NCI-H1930 (cell line): ENCODE measurements at places on chromosomes 1 and 21.

GRCh38 chr1:229410370-229410691 is 23.6 kb downstream of the ACTA1 start:
- DNase-seq, result no peak

GRCh38 chr1:201536558-201536957 is 2.4 kb upstream of the NAV1 start:
- no peak for DNase-seq

GRCh38 chr1:89581859-89582258 is 51.1 kb upstream of the LRRC8C start:
- DNase-seq, result no peak

- no peak for DNase-seq
Observed at GRCh38 chr1:235075048-235075776, 53.4 kb downstream of the TOMM20 start.

- no peak for DNase-seq
Observed at GRCh38 chr1:5093042-5093441, 438.6 kb downstream of the AJAP1 start.

GRCh38 chr1:232978091-232978634 is 27.8 kb downstream of the NTPCR start:
- no peak for DNase-seq

DNA sequence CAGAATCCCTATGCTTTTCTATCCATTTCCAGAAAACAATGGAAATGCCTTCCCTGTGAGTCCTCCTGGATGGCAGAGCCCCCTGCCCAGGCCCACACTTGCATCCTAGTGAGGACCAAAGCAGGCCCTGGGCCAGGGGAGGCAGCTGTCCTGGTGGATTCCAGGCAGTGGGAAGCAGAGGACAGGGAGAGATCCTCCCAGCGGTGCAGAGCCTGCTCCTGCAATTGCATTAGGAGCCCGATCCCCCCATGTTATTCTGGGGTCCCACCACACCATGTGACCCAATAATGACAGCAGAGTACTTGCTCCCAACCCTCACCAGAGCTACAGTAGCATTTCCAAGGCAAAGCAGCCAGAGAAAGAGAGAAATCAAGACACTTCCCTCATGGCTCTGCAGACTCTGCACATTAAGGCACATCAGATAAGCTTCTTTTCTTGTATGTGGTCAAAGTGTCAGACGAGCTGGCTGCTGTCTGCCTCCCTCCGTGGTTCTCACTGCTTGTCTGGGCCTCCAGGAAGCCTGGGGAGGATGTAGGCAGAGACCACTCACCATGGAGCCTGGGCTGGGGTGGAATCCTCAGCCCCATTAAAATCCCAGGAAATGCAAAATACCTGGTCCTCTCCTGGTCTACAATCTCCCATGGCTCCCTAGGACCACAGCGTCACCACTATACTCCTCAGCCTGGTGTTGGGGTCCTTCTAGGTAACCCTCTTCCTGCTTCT is 54.9 kb upstream of the RUNX3 start:
- DNase-seq, result no peak

GRCh38 chr1:41495210-41495948 is 10.9 kb upstream of the EDN2 start:
- no peak for DNase-seq

GRCh38 chr1:70990469-70991253 is 57.0 kb downstream of the PTGER3 start:
- DNase-seq, result peak; percentile 12

- no peak for DNase-seq
Observed at GRCh38 chr21:36985751-36986594, 19.5 kb upstream of the HLCS start.

DNA sequence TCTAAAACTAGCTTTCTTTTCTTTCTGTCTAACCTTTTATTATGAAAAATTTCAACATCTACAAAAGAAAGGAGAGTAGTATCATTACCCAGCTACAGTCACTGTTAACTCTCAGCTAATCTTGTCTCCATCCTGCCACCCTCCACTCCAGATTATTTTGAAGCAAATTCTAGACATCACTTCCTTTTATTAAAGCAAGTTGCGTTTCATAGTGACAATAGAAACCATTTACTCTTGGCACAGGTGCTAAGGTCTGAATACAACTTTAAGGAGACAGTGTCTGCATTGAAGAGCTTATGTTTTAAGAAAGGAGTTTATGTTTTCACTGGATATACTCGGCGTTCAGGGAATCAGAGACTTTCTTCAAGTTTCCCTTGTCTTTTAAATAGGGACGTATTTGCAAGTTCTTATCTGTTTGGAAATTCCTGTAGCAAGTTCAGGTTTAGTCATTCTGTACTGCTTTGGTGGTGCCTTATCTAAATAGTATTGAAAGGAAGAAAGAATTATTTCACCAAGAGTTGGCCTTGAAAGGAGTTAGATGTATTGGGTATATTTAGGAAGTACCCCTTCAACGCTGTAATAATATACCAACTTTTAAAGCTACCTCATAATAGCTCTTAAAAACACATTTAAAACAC is 42.7 kb downstream of the ITSN1 start:
- no peak for DNase-seq

- no peak for DNase-seq
Observed at GRCh38 chr1:206050655-206051235, 2.2 kb upstream of the RHEX start.

DNA sequence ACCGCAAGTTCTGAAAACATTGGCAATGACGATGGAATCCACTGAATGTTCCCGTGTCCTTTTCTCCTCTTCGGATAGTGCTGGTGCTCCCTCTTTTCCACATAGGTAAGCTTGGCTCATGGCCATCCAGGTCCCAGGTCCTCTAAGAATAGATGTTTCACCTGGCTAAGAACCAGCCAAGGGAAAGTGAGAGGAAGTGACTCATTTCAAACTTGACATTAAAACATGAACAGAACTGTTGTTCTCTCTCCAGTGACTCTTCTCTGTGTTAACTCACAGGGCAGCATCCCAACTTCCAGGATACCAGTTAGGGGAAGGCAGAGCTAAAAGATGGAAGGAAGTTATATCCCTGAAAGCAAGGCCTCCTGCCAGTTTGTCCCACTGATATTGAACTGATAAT is 493.8 kb upstream of the CHRM3 start:
- no peak for DNase-seq

DNA sequence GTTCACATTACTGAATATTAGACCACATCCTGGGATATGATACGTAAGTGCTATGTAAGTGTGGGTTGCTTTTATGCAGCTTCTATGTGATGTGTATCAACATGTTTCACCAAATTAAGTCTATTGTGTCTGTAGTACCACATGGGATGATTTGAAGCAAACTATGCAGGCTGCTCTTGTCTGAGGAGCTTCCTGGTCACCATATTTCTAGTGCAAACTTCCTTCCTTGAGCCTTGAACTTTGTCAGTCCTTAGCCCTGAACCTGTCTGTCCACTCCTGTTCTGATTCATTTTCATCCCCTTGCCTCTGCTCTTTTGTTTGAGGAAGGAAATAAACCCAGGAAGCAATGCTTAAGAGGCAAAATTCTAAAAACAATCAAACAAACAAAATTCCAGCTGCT is 117.5 kb upstream of the VANGL1 start:
- no peak for DNase-seq

GRCh38 chr1:201427963-201428362 is 6.4 kb upstream of the TNNI1 start:
- no peak for DNase-seq

DNA sequence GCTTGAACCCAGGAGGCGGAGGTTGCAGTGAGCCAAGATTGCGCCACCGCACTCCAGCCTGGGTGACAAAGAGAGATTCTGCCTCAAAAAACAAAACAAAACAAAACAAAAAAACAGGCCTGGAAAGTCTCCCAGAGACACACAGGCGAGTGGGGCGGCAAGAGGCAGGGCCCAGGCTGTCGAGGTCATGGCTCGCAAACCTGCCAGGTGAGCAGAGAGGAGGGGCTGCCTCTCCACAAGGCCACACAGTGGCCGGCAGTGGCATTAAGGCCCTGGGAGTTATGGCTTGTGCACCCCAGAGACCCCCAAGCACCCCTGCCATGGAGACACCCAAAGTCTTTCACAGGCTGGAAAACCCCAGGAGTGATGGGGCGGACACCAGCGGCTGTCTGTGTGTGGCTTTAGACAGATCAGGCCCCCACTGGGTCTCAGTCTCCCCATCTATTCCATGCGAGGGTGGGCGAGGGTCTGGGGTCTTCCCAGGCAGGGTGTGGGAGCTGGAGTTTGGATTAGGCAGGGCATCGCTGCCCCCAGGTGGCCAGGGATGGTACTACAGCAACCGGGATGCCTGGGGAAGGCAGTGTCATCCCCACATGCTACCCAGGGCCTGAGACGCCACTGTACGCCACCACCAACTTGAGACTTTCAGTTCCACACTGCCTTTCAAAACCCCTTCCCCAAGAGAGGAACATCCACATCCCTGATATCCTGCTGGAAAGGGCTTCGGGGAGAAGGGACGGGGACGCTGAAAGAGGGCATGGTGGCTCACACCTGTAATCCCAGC is 7.3 kb upstream of the CTRC start:
- DNase-seq, result peak; percentile 9

DNA sequence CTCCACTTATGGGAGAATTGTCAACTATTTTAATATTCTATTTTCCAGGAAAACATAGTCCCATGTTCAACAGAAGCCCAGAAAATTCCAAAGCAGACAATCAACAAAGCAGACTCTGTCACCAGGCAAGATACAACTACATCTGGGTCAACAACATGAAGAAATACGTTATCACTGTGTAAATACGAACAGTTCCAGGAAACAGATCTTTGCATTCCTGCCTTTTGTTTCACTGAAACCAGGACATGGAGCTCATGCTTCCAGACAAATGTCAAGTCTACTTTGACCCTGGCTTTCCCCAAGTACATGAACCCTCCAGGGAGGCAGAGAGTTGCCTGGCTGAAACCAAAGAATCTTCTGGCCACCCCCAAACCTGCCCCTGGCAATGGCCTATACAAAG is 106.7 kb downstream of the SETD4 start:
- no peak for DNase-seq

GRCh38 chr1:241250465-241250864 is 106.5 kb downstream of the RGS7 start:
- DNase-seq, result peak; percentile 86

GRCh38 chr21:41405321-41405720 is 20.7 kb upstream of the MX1 start:
- no peak for DNase-seq

GRCh38 chr1:2141025-2141424 is 53.5 kb downstream of the FAAP20 start:
- DNase-seq, result no peak

GRCh38 chr1:54894271-54894670 is 7.3 kb upstream of the DHCR24 start:
- DNase-seq, result no peak

DNA sequence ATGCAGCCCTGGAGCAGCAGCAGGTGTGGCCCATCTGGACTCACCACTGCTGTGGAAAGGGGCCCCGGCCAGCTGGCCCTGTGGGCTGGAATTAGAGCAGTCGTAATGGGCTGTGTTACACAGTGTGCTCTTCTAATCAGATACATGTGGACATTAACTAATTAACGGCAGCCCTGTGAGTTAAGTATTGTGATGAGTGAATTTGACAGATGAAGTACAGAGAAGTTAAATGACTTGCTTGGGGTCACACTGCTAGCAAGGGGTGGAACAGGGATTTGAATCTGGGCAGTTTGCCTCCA is 58.6 kb downstream of the MDM4 start:
- no peak for DNase-seq

- no peak for DNase-seq
Observed at GRCh38 chr1:23020706-23021405, 1.6 kb downstream of the KDM1A start.

DNA sequence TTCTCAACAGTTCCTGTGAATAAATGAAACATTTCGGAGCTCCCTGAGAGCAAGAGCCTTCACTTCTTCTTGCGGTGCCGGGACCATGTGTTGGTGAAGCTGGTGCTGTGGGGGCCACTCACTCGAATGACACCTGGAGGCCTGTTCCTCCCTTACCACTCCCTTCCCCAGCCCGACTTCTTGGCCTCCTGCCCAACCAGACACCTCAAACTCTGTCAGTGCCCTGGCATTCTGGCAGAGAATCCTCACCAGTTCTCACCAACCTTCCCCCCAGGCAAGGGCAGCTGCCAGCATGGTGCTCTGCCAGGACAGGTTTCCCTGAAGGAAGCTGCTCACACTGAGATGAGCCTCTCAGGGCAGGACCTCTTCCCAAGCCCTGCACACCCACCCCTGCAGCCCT is 68.3 kb downstream of the MPZL1 start:
- DNase-seq, result no peak

- DNase-seq, result no peak
Observed at GRCh38 chr21:25080661-25081060, 526.6 kb downstream of the MRPL39 start.

DNA sequence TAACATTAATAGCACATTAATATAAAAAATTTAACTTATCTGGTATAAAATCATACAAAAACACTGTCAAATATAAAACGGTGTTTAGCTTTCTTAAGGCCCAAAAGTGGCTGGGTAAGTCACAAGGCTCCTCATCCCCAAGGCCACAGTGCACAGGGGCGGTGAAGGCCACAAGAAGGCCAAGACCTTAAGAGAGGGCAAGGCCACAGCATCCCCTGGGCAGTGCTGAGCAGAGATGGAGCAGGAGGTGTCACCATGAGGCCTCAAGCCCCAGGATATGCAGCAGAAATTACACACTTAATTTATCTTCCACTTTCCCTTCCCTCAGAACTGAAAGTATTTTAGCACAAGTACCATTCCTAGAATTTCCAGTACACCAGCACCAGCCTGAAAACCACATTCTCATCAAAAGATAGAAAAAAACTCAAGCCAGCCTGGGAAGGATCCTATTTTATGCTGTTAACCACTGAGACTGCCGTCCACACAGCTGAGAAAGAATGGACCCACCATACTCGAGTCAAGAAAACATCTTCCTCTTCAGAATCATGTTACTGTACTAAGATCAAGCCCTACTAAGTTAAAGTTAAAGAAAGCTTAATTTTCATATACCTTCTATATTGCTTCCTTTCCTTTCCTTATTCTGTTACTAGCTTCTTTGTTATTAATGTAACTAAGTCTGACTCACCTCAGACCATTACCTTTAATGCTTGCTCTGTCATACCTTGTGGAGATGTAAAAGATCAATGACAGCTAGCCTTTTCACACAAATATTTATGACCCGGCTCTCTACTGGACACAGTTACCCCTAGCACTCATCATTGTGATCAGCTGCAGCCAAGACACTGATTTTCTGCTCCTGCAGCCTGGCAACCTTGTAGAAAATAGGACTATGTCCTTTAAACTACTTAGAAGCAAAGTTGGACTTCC is 26.4 kb upstream of the FMO1 start:
- DNase-seq, result no peak

GRCh38 chr1:29171089-29171488 is 10.6 kb downstream of the SRSF4 start:
- DNase-seq, result no peak
